ENCODE measurements at places on chromosomes 16 and 17.

DNA sequence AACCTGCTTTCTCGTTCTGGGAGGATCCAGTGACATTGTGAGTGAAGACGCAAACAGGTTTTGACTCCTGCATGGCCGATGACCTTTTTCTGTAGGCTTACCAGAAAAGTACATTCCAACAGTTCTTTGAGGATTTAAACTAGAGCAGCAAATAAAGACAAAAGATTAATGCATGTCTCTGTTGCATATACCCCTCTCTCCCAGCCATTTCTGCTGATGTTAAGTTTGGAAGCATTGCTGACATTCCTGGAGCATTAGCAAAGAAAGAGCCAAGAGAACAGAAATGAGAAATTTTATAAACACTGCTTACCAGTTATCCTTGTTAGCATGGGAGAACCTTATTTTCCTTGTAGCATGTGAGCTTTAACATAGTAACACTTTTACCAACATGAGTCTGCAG lies 49.3 kb downstream of the SIAH1 start:
- DNase-seq: no peak

GRCh38 chr17:43024407-43025289 lies at the start of gene RND2:
TSS of gene RND2 (plus strand) at chr17:43025231. CDS start at chr17:43025348, 117 bp downstream.
- peak; percentile 81 for DNase-seq

- DNase-seq: no peak
These were observed 11.0 kb downstream of the NPTX1 start for GRCh38 chr17:80465327-80465974.

DNA sequence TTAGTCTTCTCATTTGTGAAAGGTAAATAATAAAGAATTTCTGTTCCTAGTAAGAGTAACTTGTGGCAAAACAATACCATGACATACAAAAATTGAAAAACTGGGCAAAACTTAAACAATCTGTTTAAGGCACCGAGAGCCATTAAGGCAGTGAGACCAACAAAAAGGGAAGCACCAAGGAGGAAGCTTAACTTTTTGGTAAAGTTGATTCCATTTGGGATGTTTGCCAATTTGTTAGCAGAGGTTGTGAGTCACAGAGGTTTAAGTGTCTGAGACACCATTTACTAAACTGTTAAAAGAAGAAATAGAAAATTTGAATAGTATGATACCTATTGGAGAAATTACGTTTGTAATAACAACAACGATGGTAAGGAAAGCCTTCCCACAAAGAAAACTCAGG lies 4.9 kb downstream of the SLC35G3 start:
- no peak for DNase-seq

DNA sequence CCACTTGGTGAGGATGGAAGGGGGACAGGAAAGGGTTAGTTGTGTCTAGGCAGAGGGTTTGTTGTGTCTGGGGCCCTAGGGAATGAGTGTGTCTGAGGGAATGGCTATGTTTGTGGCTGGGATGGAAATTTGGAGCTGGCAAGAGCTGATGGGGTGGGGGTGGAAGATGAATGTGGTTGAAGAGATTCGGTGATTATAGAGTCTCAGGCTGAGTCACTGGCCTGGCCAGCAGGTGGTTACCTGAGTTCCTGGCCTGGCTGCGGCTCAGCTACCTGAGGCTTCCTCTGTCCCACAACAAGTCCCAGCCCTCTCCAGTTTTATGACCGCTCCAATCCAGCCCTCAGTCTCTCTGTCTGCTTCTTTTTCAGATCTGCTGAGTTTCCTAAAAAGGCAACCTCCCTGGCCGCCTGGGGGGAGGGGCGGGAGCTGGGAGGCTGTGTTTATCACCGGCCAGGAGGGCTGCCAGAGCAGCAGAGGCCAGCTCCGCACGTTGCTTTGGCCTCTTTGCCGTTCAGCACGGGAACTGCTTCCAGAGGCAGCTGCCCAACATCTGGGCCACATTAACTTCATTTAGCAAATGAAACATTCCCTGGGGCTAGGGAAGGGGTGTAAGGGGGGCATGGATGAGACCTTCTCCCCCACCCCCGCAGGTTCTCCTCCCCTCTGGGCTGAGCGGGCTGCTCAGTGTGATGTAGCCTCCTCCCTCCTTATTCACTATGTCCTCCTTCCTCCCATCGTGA lies 21.8 kb downstream of the ITGB3 start:
- DNase-seq: no peak

DNA sequence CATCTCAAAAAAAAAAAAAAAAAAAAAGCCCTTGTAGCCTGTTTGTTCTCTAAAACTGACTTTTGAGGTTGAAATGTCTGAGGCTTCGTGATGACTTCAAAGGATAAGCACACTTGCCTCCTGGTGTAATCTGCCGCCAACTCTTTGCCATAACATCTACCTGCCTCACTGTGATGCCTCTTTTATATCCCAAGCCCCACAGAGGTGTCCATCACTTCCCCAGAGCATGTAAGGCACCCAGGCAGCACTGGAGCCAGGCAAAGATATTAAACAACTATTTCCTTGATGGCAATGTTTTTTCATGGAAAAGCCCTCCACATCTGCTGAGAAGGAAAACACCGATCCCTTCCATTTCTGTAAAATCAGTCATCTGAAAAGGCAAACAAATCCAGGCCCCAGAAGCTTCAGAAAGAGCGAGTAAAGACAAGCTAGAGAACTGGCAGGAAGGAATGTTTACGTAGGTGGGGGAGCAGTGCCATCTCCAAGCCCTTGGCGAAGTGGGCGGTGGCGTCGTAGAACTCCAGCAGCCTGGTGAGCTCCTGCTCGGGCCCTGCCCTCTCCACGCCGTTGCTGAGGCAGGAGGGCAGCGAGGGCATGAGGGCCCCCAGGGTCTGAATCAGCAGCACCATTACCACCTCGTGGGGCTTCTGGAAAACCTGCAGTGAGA lies 28.6 kb downstream of the COG7 start:
- no peak for DNase-seq

DNA sequence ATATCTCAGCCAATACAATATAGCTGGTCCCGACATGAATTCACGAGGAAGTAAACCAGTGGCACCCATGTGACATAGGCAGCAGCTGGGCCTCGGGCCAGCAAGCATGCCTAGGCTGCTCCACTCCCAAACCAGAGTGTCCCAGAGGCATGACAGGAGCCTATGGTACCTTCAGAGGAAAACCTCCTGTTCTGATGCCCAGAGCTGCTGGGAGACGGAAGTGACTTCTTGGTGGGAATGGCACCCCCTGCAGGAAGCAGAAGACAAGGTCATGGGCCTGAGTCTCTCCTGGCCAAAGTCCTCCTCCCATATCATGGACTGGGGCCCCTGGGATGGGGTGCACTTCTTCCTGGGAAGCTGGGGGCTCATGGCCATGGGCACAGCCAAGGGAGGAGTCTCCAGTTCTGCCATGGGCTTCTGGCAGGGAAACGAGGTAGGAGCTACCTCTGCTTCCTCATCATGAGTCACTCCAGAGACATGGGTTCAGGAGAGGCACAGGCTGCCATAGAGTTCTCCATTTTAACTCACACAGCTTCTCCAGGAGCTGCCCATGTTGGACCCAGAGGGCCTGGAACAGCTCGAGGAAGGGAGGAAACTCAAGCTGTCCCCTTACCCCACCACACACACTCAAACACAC lies 13.4 kb downstream of the FBF1 start:
- no peak for DNase-seq

- DNase-seq: no peak
These were observed 41.4 kb upstream of the NOL11 start for GRCh38 chr17:67676305-67676704.

DNA sequence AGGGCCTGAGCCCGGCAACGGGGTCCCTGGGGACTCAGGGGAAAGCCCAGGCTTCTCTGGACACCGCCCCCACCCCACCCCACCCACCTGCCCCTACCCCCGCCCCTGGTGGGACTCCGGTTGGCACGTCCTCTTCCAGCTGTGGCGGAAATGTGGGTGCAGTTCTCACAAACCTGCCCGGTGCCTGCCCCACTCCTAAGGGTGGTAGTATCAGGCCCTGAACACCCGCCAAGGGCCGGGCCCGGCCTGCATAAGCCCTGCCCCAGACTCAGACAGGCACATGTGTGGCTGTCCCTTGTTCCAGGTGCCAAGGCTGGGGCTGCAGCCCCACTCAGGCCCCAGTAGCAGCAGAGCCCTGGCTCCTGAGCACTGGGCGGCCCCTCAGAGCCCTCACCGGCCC lies 58.1 kb downstream of the ACTG1 start:
- DNase-seq: no peak

- DNase-seq: peak; percentile 68
These were observed 1.8 kb downstream of the KIAA0513 start for GRCh38 chr16:85029408-85029784.

- DNase-seq: no peak
These were observed 9.7 kb downstream of the PRR29 start for GRCh38 chr17:64007838-64008282.

- no peak for DNase-seq
These were observed 75.1 kb downstream of the CYLD start for GRCh38 chr16:50816901-50817555.

DNA sequence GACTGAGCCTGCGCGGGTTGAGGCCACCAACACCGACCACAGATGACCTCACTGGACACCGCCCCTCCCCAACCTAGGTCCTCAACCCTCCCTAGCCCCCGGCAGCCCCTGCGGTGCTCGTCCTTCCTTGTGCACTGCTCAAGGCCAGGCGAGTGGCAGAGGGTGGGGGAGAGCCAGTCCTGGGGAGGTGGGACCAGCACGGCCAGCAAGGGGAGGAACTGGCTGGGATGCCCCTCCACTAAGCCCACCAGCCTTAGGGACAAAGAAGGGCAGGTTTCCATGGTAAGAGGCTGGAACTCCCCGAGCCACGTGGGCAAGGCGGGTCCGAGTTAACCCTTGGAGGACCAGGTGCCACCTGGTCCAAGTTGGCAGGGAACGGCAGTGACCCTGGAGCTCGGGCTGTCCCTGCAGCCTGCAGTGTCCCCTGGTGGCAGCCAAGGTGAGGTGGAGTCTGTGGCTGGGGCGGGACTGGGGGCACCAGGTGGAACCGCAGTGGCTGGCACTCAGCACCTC lies 9.2 kb downstream of the FSCN2 start:
- DNase-seq: peak; percentile 31

- no peak for DNase-seq
These were observed 1.3 kb downstream of the NF1 start for GRCh38 chr17:31096106-31096436.

DNA sequence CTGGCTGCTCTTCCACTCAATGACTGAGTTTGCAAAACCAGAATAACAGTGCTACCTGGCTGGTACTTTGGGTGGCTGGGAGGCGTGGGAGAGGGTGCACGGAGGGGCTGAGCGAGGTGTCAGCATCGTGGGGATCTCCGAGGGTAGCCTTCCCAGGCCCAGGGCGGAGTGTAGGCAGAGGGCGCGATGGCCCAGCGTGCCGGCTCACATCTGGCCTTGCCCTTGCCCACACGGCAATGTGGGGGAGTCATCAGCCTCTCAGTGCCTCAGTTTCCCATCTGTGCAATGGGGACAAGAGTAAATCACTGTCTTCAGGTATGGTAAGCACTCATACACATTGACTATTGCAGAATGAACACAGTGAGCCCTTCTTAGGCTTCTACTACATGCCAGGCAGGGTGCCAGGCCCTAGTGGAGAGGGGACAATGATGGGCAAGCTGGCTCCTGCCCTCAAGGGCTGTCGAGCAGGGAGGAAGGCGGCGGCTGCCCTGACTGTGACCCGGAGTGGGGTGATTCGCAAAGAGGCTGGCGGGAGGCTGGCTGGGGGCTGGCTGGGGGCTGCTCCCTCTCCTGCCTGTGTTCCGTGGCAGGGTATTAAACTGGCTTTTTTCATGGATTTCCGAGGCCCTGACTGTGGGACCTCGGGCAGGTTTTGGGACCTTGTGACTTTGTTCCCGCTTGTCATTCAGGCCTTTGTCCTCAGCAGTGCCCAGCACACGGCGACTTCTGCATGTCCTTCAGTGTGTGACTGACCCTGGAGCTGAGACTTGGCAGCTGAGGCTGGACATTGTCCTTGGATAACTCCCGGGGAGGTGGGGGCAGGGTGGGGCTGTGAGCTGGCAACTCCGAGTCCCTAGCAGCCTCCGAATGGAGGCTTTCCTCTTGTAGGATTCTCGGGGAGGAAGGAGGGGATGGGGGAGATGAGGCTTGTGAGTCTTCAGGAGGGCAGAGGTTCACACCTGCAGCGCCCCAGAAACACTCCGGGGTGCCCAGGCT lies 243.1 kb downstream of the SEC14L1 start:
- DNase-seq: no peak

GRCh38 chr16:28180655-28181460 lies 30.9 kb downstream of the XPO6 start:
- DNase-seq: no peak

GRCh38 chr17:69672924-69673323 lies 258.4 kb downstream of the MAP2K6 start:
- DNase-seq: no peak

- DNase-seq: no peak
These were observed 398 bp downstream of the LGALS9 start for GRCh38 chr17:27631411-27631760.

DNA sequence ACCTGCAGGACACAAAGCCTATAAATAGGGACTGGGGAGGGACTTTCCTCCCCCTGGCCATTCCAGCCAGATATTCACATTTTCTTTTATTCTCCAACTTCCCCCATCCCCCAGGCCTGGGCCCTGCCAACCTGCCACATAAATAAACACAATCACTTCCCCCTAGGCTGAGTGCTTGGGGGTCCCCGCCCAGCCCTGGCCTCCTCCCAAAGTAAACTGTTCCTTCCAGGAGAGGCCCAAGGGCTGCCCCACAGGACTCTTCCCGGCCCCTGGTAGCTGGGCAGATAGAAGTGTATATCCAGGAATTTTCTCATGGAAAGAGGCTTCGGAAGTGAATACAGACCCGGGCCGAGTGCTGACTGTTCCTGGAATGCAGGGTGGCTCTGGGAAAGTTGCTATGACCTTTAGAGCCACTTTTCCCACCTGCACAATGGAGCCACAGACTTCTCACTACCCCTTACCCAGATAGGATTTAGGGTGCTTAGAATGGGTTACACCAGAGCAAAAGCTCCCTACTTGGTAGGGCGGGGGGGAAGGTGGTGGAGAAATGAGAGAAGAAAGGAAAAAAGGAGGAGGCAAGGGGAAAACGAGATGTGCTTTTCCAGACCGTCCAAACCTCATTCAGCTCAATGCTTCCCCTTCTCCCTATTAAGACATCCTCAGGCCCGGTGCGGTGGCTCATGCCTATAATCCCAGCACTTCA lies 8.5 kb downstream of the CSF3 start:
- DNase-seq: no peak

DNA sequence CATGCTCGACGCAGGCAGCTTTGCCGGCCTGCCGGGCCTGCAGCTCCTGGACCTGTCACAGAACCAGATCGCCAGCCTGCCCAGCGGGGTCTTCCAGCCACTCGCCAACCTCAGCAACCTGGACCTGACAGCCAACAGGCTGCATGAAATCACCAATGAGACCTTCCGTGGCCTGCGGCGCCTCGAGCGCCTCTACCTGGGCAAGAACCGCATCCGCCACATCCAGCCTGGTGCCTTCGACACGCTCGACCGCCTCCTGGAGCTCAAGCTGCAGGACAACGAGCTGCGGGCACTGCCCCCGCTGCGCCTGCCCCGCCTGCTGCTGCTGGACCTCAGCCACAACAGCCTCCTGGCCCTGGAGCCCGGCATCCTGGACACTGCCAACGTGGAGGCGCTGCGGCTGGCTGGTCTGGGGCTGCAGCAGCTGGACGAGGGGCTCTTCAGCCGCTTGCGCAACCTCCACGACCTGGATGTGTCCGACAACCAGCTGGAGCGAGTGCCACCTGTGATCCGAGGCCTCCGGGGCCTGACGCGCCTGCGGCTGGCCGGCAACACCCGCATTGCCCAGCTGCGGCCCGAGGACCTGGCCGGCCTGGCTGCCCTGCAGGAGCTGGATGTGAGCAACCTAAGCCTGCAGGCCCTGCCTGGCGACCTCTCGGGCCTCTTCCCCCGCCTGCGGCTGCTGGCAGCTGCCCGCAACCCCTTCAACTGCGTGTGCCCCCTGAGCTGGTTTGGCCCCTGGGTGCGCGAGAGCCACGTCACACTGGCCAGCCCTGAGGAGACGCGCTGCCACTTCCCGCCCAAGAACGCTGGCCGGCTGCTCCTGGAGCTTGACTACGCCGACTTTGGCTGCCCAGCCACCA lies 9.7 kb downstream of the VASN start:
- DNase-seq: no peak

Data from activated CD4-positive, alpha-beta T cell treated with anti-CD3 and anti-CD28 coated beads for 4 hours (primary cell).